ENCODE measurements at places on chromosomes 2 and 18.

- no peak for DNase-seq
Measured at GRCh38 chr2:8271461-8271860, 410.4 kb upstream of the ID2 start.

GRCh38 chr18:58338141-58338540 lies 290.8 kb downstream of the ALPK2 start:
- DNase-seq = no peak

- DNase-seq = no peak
Measured at GRCh38 chr2:101962309-101962708, 29.5 kb upstream of the IL1R2 start.

- DNase-seq = no peak
Measured at GRCh38 chr2:214607051-214607450, 196.2 kb downstream of the VWC2L start.

- peak; percentile 83 for DNase-seq
Measured at GRCh38 chr18:63322908-63323634, 3.5 kb upstream of the BCL2 start.

- no peak for DNase-seq
Measured at GRCh38 chr2:229474125-229474524, 203.0 kb upstream of the PID1 start.

DNA sequence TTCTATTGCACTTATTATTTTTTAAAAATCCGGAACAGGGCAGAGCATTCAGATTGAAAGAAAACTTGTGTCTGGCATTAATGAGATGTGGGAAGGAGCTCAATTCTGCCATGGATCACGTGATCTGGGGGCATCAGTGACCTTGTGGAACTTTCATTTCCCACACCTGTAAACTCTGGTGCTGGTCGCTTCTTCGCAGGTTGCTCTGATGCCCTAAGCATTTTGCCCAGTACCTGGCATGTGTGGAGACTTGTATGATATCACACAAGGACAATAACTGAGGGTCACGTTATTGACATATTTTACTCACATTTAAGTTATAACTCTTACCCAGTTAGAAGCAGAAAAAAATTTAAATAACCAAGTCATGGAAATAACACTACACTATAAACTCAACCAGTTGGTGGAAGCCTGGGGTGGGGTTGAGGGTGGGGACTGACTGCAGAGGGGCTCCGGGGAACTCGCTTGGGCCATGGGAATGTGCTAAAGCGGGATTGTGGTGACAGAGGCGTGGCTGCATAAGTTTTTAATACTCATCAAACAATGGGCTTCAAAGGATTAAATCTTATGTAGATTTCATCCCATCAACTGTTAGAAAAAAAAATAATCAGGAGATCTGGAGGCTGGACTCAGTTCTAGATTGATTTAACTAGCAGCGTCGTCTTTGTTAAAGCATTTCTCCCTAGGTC lies 36.5 kb downstream of the ST3GAL5 start:
- DNase-seq = no peak

- DNase-seq = no peak
Measured at GRCh38 chr2:174688079-174688478, 76.2 kb downstream of the CHRNA1 start.

DNA sequence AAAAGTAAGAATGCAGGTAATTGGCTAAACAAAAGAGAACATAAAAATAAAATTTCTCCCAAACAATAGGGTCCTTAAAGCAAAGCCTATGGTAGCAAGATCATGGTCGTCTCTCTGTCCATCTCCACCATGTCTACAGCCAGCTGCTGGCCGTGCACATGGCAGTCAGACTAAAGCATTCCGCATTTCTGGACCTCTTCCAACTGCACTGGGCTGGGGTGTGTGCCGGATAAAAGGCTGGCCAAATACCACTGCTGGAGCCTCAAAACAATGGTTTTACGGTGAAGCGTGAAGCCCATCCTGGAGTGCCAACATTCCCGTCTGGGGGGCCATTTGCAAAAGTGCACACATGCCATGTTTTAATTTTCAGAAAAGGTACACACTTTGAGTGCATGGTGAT lies 74.8 kb upstream of the PIEZO2 start:
- no peak for DNase-seq

GRCh38 chr2:227772932-227773331 lies 27.2 kb downstream of the SCYGR8 start:
- DNase-seq = no peak

GRCh38 chr2:68386365-68386764 lies 21.3 kb downstream of the PLEK start:
- DNase-seq = no peak

- no peak for DNase-seq
Measured at GRCh38 chr18:48928787-48929186, 22.0 kb downstream of the SMAD7 start.

GRCh38 chr18:63579616-63580015 lies 7.5 kb upstream of the SERPINB13 start:
- no peak for DNase-seq

GRCh38 chr2:138274421-138275291 lies 226.9 kb upstream of the SPOPL start:
- no peak for DNase-seq

DNA sequence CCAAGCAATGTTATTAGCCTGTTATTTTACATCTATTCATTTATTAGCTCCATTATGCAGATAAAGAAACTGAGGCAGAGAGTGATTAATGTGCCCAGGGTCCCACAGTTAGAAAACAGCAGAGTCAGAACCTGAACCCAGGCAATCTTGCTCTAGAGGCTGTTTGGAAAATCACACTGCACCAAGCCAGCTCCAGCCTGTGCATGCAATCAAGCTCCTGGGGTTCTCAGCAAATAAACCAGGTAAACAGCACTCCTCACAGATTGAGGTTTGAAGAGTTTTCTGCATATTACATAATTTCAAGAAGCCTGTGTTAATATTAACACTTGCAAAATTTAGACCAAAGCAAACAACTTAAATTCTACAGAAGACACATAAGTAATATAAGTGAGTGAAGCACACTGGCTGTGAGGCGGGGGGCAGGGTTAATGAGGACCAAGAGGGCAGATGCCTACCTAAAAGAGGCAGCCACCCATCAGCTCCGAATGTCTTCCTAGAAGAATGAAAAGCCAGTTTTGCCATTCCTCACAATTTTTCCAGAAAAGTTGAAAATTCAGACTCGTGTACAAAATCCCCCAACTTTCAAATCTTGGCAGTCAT lies 35.4 kb downstream of the CACNB4 start:
- DNase-seq = no peak

DNA sequence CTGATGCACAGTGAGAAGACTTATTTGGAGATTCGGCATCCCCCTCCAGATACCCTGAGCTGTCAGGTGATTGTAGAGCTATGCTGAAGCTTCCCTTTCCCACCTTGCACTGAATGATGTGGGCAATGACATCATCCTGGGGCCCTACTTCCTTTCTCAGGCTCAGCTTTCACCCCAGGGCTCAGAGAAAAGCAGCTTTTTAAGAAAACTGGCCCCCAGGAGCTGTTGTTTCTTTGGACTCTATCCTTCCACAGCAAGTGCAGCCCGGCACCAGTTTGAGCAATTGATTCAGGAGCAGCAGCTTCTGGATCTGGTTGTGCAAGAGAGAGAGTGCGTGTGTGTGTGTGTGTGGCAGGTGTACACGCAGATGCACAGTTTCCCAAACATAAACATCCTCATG lies 251.3 kb downstream of the ANAPC1 start:
- no peak for DNase-seq

GRCh38 chr18:22344908-22345670 lies 72.6 kb downstream of the CTAGE1 start:
- DNase-seq = no peak

DNA sequence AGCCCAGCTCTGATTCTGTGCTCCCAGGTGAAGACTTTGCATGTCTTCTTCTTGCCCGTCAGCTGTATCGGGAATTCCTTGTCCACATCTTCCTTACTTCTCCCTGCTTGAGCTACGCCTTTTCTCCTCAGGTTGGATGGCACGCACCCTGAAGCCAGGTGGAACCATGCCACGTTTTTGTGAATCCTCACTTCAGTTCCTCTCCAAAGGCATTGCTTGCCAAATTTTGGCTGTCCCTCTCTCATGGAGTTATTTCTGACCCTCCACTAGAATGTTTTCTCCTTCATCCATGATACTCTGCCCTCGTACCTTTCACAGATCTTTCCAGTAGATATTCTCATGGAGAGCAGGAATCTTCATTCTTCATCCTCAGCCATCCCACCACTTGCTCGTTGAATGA lies 20.2 kb downstream of the ZCCHC2 start:
- no peak for DNase-seq

DNA sequence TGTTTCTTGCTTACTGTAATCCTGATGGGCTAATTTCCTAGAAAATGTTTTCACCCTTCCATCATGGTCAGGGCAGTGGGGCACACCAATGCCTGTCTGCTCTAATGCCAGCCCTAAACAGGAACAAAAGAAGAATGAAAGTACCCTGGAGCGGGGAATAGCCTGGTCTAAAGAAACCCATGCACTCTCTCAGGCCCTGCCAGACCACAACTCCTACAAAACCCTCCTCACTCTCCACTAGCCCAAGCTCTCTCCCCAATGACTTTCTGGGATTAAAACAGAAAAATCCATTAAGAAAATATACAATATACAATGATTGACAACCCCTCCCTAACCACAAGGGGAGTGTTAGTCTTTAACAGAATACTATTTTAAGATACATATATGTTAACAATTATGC lies 67.6 kb downstream of the AAK1 start:
- DNase-seq = no peak

DNA sequence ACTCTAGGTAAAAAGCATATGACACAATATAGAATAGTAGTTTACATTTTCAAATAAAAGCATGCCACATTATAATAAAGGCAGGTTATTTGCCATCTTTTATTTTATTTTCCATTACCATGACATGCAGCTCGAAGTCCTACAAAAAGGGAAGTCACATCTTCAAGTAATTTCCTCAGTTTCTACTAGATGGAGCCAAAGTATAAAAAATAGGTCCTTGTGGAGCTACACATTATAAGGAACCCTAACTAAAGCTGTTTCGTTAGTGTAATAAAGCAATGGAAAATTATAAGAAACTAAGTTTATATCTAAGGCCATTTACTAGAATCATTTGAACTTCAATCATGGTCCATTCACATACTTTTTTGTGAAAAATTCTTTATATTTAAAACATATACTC lies 674.5 kb downstream of the KCNJ3 start:
- DNase-seq = no peak

GRCh38 chr2:120436460-120436739 lies 90.5 kb downstream of the INHBB start:
- DNase-seq = no peak

GRCh38 chr18:52313213-52313612 lies 26.8 kb upstream of the DCC start:
- no peak for DNase-seq

DNA sequence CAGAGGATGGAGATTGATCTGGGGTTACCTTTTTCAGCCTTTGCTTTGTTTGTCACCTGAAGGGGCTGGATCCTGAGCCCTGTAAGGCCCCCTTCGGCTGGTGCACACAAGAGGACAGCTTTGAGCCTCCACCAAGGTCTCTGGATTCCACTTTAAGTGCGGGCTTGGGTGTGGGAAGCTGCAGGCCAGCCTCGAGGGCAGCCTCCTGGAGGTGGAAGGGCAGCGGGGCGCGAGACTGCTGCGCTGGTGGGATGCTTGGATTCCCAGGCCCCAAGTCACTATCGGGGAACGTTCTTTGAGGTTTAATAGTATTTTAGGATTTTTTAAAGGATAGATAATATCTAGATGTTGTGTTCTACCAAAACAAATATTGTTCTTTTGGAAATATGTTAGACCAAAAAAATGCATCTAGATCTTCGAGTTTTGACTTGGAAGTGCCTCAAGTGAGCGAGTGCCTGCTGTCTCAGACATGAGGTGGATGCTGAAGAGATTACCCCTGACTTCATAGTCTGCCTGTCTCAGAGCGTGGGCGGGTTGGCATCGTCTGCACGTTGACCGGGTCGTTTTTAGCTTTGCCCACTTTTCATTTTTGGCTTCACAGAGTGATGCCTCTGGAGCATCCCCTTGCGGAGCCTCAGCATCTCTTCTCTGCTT lies 113.8 kb downstream of the AGAP1 start:
- DNase-seq = no peak

DNA sequence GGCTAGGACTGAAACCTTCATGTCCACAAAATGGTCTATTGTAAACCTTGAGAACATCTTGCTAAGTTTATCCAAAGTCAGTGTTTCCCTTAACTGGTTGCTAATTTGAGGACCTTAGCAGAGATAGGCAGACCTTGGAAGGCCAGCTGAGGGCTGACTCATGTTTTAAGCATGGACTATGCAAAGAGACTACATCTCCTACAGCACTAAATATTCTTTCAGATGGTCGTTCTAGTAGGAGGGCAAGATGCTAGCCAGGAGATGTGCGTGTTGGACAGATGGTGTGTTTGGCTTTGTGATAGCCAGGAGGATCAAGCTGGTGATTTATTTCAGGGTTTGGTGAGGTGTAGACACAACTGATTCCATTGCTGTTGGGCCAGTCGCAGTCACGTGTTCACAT lies 75.8 kb downstream of the NRP2 start:
- DNase-seq = no peak

GRCh38 chr2:200127848-200128247 lies 172.5 kb downstream of the MAIP1 start:
- no peak for DNase-seq

- no peak for DNase-seq
Measured at GRCh38 chr2:141493936-141494335, 636.9 kb downstream of the LRP1B start.

- DNase-seq = no peak
Measured at GRCh38 chr2:19786408-19787058, 115.2 kb downstream of the TTC32 start.

DNA sequence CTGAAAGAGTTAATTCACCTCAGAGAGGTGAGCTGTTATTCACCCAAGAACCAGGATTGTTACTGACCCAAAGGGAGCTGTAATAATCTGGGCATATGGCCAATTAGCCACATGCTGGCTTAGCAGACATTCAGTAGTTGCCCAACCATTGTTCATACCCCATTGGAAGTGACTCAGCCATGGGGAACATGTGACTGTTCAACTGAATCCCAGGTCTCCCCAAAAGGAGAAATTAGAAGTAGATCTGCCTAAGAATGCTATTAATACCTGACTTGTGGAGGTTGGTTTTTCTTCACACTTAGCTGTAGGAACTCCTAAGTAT lies 272.6 kb upstream of the UBE2E3 start:
- DNase-seq = no peak

DNA sequence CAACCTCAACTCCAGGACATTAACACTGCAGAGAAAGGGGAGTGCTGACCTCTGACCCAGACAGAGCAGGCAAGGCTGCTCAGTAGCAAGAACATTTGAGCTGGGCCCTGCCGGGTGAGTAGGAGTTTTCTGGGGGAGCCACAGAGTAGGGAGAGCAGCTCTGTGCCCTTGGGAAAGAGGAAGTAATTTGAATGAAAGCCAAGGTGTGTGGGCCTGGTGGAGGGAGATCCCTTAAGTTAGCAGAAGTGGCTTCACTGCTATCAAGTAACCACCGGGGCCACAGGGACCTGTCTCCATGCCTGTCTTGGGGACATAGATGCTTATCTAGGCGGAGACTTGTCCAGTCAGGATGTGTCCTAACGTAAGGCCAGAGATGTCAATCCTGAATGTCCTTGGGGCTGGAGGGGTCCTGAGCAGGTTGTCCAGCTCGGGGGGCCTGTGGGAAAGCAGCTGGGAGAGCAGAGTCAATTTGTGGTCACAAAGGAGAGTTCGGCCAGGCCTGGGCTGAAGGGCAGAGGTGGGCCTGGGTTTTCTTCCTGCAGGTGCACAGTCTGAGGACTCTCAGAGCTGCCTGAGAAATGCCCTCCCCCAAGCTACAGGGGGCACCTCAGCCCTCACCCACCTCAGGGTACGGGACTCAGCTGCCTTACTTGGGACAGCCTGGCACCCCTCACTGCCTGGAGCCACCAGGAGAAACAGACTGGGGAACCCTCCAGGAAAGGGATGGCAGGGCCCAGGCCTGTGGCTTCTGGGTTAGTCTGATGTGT lies 15.0 kb upstream of the OTOF start:
- no peak for DNase-seq

GRCh38 chr2:128442053-128442751 lies 123.5 kb upstream of the HS6ST1 start:
- DNase-seq = no peak

Measured in hindlimb muscle (tissue), 1 donor.